ENCODE measurements at places on chromosomes 6 and 20. TPM values are rescaled to one million over a fixed set of nuclear protein-coding genes. Genes with fewer than 3 reads are reported as not detected.

Gene SMLR1
- total RNA-seq: not detected

DNA sequence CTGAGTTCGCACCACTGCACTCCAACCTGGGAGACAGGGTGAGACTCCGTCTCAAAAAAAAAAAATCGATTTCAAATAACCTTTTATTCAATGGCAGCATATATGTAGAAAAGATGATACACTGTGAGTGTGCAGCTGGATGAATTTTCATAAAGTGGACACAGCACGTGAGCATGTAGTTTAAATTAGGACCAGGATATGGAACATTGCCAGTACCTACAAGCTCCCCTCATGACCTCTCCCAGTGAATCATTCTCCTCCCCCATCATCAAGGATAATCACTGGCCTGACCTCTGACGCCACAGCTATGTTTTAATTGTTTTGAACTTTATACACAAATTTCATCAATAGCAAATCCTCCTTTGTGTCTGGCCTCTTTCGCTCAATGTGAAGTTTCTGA, 53.8 kb upstream of the HDAC2 start:
- no peaks in the 10 kb centered on the region for H3K4me1 ChIP-seq
- H3K36me3 ChIP-seq: no peaks in the 10 kb centered on the region
- no peaks in the 10 kb centered on the region for H3K27me3 ChIP-seq
- H3K27ac ChIP-seq: no peak overlapping the region

GRCh38 chr6:27809939-27810767, 102.0 kb downstream of the OR2B2 start:
- H3K4me1 ChIP-seq: peaks cover 3% of the 10 kb centered on the region
- no peaks in the 10 kb centered on the region for H3K27me3 ChIP-seq
- peak overlapping the region; percentile 84 for H3K27ac ChIP-seq
- H3K36me3 ChIP-seq: no peaks in the 10 kb centered on the region
- peak overlapping the region; percentile 96 for H3K4me3 ChIP-seq
- no peak for DNase-seq

Gene CLVS2
- total RNA-seq: 0.73 TPM

- no peaks in the 10 kb centered on the region for H3K36me3 ChIP-seq
- H3K27ac ChIP-seq: no peak overlapping the region
- no peak for DNase-seq
- no peaks in the 10 kb centered on the region for H3K27me3 ChIP-seq
Observed at GRCh38 chr6:17457405-17457804, 64.0 kb downstream of the CAP2 start.

DNA sequence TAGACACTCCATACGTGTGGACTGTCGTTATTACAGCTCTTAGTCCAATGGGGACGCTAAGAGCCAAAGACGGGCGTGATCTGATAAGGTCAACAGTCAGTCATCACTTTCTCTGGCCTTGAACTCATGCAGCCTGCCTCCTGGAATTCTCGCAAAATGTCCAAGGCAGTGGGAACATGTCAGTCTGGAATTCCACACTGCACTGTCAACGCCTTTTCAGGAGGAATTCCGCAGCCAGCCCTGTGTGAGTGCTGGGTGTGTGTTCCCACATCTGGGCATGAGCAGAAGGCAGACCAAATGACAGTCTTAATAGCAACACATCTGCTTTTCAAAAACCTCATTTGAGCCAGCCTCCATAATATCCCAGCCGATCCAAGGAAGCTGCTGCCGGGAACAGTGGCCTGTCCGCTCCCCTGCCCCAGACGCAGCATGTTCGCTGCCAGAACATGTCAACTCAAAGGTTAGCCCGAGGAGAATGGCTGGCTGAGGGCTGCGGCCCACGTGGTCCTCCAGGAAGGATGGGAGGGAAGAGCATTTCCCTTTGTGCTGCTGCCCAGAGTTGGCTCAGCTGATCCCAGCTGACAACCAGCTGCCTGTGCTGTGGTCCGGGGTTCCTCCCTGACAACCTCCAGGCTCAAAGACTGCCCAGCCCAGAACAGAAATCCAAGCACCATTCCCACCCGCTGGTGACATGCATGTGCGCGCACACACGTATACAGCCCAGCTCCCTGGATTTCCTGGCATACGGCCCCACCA, 103.1 kb downstream of the SULF2 start:
- H3K27me3 ChIP-seq: no peaks in the 10 kb centered on the region
- no peak overlapping the region for H3K4me3 ChIP-seq
- DNase-seq: no peak
- H3K27ac ChIP-seq: no peak overlapping the region

Gene ATF6B
- 36.2 TPM for total RNA-seq

Gene PRSS35
- 2.9 TPM for total RNA-seq

DNA sequence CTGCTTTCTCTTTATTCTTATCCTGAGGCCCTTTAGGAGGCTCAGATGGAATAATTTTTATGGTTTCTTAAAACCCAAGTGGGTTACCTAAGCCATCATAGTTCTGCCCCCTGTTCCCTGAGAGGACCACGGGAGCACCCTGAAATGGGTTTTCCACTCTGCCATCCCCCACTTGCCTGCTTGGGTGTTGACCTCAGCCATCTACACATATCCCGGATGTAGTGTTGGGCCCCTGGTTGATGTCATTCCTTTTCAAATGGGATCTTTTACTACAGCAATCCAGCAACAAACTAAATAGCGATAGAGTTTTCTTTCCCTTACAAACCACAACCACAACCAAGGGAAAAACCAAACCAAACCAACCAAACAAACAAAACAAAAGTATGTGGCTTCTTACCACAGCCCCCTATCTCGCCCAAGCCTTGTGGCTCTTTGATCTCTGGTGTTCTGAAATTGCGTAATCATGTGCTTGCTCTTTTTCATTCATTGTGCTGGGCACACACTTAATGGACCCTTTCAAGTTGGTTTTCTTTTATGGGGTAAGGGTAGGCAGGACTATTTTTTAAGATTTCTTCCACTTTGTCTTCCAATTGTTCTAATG, 154.9 kb downstream of the ESR1 start:
- H3K4me3 ChIP-seq: no peak overlapping the region
- no peak overlapping the region for H3K27ac ChIP-seq
- no peaks in the 10 kb centered on the region for H3K4me1 ChIP-seq
- no peaks in the 10 kb centered on the region for H3K36me3 ChIP-seq

DNA sequence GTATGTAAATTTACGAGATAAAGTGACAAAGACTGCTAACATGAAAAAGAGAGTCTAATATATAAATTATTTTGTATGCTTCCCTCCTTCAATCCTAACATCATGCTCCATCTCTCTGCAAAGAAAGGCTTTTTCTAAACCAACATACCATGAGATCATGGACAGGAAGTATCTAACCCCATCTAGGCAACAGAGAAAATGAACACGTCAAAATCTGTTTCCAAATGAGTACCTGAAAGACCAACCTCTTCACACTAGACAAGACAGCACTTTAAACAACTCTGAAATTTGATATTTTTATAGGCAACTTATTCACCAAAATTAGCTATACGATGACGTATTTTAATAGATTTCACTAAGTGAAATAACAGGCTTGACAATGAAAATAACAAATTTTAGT, 54.6 kb downstream of the MAN1A1 start:
- H3K4me1 ChIP-seq: peaks cover 7% of the 10 kb centered on the region
- DNase-seq: no peak
- no peak overlapping the region for H3K27ac ChIP-seq
- H3K4me3 ChIP-seq: no peak overlapping the region
- H3K27me3 ChIP-seq: no peaks in the 10 kb centered on the region

GRCh38 chr6:158020272-158020711, 38.6 kb downstream of the SYNJ2 start:
- peaks cover 4% of the 10 kb centered on the region for H3K4me1 ChIP-seq
- DNase-seq: no peak
- H3K27me3 ChIP-seq: no peaks in the 10 kb centered on the region
- no peaks in the 10 kb centered on the region for H3K36me3 ChIP-seq
- no peak overlapping the region for H3K27ac ChIP-seq

- H3K27me3 ChIP-seq: peaks cover 4% of the 10 kb centered on the region
- H3K36me3 ChIP-seq: no peaks in the 10 kb centered on the region
- no peak for DNase-seq
- peaks cover 11% of the 10 kb centered on the region for H3K4me1 ChIP-seq
- no peak overlapping the region for H3K4me3 ChIP-seq
Observed at GRCh38 chr20:57838670-57839151, 128.9 kb upstream of the PMEPA1 start.

Gene TREM1
- total RNA-seq: not detected

DNA sequence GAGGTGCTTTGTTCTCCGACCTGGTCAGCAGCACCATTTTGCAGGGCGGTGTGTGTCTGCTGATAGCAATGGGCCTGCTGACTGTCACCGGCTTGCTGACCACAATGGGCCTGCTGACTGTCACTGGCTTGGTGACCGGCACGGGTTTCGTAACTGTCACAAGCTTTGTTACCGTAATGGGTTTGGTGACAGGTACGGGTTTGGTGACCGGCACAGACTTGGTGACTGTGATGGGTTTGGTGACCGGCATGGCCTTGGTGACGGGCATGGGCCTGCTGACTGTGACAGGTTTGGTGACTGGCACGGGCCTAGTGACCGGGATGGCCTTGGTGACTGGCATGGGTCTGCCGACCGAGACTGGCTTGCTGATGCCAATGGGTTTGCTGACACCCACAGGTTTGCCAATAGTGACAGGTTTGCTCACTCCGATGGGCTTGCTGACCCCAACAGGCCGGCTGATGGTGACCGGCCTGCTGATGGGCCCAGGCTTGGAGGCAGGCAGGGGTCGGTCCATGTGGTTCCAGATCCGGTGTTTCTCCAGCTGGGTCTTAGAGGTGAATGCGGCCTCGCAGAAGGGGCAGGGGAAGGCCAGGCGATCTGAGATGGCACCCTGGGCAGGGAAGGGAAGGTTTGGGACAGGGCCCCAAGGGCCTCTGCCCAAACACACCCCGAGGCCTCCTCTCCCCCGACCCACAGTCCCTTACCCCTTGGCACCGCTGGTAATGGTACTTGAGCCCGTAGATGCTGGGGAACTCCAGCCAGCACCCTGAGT, 3.4 kb downstream of the ZNF512B start:
- H3K27me3 ChIP-seq: peaks cover 6% of the 10 kb centered on the region
- peaks cover 6% of the 10 kb centered on the region for H3K4me1 ChIP-seq
- DNase-seq: no peak

DNA sequence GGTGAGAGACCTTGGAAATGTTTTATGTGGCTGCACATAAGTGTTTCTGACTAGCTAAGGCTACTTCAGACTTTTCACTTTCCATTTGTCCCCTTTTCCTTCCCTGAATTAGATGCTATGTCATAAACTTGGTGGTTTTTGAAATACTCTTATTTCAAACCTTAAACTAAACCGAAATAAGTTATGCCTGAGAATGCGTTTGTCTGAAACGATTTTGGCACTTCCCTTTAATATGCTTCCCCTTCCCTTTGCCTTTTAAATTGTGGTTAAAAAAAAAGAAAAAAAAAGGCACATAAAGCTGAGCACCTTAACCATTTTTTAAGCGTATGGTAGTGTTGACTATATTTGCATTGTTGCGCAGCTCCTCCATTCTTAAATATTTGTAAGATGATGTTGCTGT, 14.3 kb downstream of the ZNF451 start:
- H3K4me1 ChIP-seq: no peaks in the 10 kb centered on the region
- no peaks in the 10 kb centered on the region for H3K27me3 ChIP-seq
- H3K27ac ChIP-seq: no peak overlapping the region
- H3K36me3 ChIP-seq: peaks cover 34% of the 10 kb centered on the region

Gene PDE10A
- 2.4 TPM for total RNA-seq

Gene CGA
- total RNA-seq: not detected

Gene GJA1
- total RNA-seq: 775 TPM

Gene MATN4
- 4.0 TPM for total RNA-seq

- H3K27me3 ChIP-seq: no peaks in the 10 kb centered on the region
- DNase-seq: no peak
- no peaks in the 10 kb centered on the region for H3K4me1 ChIP-seq
- no peak overlapping the region for H3K4me3 ChIP-seq
- no peaks in the 10 kb centered on the region for H3K36me3 ChIP-seq
Observed at GRCh38 chr6:134240665-134241431, 77.1 kb downstream of the SGK1 start.

DNA sequence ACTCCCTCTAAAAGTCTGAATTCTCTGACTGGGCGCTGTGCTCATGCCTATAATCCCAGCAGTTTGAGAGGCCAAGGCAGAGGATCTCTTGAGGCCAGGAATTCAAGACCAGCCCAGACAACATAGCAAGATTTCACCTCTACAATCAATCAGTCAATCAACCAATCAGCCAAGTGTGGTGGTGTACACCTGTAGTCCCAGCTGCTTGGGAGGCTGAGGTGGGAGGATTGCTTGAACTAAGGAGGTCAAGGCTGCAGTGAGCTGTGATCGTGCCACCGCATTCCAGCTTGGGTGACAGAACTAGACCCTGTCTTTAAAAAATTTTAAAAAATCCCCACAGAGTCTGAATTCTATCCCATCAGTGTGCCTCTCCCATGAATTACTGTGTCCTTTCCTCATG, 37.9 kb downstream of the KIF3B start:
- H3K27me3 ChIP-seq: no peaks in the 10 kb centered on the region
- no peaks in the 10 kb centered on the region for H3K36me3 ChIP-seq
- no peak overlapping the region for H3K4me3 ChIP-seq
- no peaks in the 10 kb centered on the region for H3K4me1 ChIP-seq
- DNase-seq: no peak

GRCh38 chr6:118280210-118280609, 267.9 kb upstream of the PLN start:
- DNase-seq: no peak
- no peaks in the 10 kb centered on the region for H3K27me3 ChIP-seq
- peaks cover 2% of the 10 kb centered on the region for H3K4me1 ChIP-seq
- H3K36me3 ChIP-seq: no peaks in the 10 kb centered on the region
- no peak overlapping the region for H3K4me3 ChIP-seq

DNA sequence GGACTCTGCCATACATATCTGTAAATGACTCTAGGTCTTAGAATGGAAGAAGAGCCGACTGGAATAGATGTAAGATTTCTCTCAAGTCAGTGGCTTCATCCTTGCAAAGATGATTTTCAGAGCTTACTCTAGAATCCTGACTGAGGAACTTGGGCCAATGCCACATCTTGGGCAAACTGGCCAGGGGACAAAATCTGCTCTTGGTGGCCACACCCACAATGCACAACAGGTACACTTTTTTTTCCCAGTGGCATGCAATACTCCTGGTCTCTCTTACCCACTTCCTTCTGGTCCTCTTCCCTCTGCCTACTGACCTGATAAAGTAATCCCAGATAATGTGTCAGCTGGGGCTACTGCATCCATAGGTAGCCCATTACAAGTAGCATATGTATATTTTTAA, 13.4 kb downstream of the CLIC5 start:
- DNase-seq: no peak
- H3K36me3 ChIP-seq: no peaks in the 10 kb centered on the region
- no peak overlapping the region for H3K27ac ChIP-seq
- no peaks in the 10 kb centered on the region for H3K27me3 ChIP-seq
- no peaks in the 10 kb centered on the region for H3K4me1 ChIP-seq

Data from H1 (cell line).